A673 (cell line): ENCODE measurements at places on chromosomes 6 and 20. TPM values are rescaled to one million over a fixed set of nuclear protein-coding genes. Genes with fewer than 3 reads are reported as not detected.
A peak's percentile ranks its signal among the peaks of the same experiment; 100 is the strongest.

Gene LY6G5B
- 18.9 and 19.4 TPM in 2 replicates for total RNA-seq

Gene OR2J3
- not detected in 2 replicates for total RNA-seq

GRCh38 chr6:138480279-138480949 is 18.9 kb downstream of the NHSL1 start:
- no peak for DNase-seq

DNA sequence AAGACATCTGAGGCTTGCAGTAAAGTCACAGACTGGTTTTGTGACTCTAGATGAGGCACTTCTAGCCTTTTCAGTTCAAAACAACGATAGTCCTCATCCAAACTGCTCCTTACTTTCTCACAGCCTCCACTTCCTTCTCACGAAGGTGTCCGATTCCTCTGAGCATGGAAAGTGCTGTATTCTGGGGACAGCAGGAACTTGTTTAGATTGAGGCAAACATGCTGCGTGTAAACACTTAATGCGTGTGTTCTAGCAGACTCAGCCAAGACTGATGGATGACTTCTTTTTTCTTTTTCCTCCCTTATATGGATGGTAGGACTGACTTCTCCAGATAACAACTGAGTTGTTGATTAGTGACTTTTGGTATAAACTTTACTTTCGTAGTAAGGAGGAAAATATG is 80.2 kb upstream of the PRDM1 start:
- no peak for DNase-seq

Gene IL17A
- total RNA-seq: not detected in 2 replicates

GRCh38 chr6:84425971-84426705 is 198.7 kb upstream of the CEP162 start:
- DNase-seq: no peak

GRCh38 chr6:170176136-170176897 is 114.6 kb downstream of the DLL1 start:
- DNase-seq: no peak

Gene BTN1A1
- total RNA-seq: not detected in 2 replicates

- DNase-seq: no peak
These were observed 111.2 kb upstream of the RIPOR2 start for GRCh38 chr6:25046942-25047341.

GRCh38 chr6:39543095-39543494 is 182.1 kb downstream of the KIF6 start:
- no peak for DNase-seq

- DNase-seq: no peak
These were observed 769.9 kb downstream of the QKI start for GRCh38 chr6:164184410-164184809.

Gene ADGB
- not detected in 2 replicates for total RNA-seq

Gene GPLD1
- total RNA-seq: 0.63 and 1.1 TPM in 2 replicates

GRCh38 chr6:138593124-138593877 is 94.0 kb upstream of the NHSL1 start:
- peak; percentile 97 for DNase-seq

DNA sequence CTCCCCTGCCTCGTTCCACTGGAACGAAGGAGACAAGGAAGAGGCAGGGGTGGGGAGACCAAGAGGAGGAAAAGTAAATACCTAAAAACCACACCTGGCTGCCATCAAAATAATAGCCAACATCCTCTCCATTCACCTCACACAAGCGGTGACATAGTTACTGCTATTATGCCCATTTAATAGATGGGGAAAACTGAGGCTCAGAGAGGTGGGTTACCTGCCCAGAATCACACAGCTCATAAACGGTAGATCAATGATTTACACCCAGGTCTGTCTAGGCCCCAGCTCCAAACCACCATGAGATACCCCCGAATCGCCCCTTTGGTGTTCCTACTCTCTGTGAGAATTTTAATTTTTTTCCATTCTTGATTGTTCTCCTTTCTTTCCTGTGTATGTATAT is 253.8 kb downstream of the BMP7 start:
- DNase-seq: no peak

DNA sequence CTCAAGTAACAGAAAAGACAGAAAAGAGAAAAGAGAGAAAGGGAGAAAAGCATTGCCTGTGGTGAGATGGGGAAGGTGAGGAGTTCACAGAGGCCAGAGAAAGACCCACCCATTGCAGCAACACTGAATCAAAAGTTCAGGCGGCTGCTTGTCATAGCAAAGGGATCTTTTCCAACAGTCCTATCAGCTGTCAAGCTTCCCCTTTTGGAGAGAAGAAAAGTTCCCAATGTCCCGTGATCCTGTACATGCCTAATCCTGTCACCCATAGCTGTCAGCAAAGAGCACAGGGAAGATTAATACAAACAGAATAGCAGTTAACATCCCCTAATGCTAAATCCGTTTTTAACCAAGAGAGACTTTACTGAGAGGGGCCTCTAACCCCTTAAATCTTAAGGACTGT is 8.9 kb upstream of the TRIM38 start:
- DNase-seq: no peak

Gene SS18L1
- total RNA-seq: 34.7 and 39.6 TPM in 2 replicates

- no peak for DNase-seq
These were observed 16.8 kb upstream of the BCLAF1 start for GRCh38 chr6:136306466-136306865.

DNA sequence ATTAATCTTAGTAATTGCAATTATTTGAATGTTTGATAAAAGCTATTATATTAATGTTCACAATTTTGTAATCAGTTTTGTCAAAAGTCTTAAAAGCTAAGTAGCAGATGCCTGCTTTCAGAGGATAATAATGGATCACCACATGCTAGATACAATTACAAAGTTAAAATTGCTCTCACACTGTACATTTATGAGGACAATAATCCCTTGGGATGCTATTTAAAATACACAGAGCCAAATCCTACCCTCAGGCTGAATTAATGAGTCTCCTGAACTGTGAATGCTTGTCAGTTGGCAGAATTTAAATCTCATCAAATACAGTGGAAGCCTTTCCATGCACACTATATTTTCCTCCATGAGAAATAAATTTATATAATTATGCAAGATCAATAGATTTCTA is 153.3 kb upstream of the SYNCRIP start:
- peak; percentile 85 for DNase-seq

- DNase-seq: no peak
These were observed 183.9 kb downstream of the DLL1 start for GRCh38 chr6:170106906-170107525.

Gene TINAG
- not detected in 2 replicates for total RNA-seq

DNA sequence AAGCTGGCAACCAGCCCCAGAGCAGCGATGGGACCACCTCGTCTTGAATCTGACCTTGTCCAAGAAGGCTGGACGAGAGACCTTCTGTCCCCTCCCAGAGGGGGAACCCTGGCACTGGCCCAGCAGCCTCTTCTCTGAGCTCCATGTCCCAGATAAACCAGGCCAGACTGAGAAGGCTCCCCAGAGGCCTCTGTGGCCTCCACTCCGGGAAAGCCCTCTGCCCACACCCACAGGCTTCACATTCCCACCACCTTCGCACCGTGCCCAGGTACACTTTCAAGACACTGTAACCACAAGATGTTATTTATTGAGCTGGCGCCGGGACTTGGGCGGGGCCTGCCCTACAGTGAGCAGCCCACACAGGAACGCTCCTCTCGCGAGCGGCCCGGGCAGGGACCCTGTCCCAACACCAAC is 33.2 kb downstream of the ADA start:
- DNase-seq: no peak

DNA sequence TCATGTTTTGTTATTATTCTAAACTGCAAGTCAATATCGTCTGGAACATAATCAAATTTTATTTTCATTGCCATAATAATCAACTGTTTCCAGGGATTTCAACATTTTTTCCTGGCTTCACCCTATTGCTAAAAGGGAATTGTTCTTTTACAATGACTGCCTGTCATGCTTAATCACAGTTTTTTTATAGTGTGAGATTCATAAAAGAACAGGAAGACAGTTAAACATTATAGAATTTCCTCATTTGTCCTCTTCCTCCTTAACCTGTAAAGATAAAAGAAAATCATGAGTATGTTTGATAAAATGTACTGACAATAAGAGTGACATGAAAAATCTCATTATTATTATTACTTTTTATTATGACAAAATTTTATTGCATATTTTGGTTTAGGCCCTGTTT is 73.3 kb upstream of the CENPW start:
- peak; percentile 32 for DNase-seq

Gene RBPJL
- total RNA-seq: not detected in 2 replicates

Gene FAM209B
- total RNA-seq: 0.45 and 0.81 TPM in 2 replicates

- no peak for DNase-seq
These were observed 193.7 kb downstream of the ERMARD start for GRCh38 chr6:169945117-169945516.

Gene EFCAB8
- total RNA-seq: 0.13 TPM in 1 of 2 replicates, not detected in the other

DNA sequence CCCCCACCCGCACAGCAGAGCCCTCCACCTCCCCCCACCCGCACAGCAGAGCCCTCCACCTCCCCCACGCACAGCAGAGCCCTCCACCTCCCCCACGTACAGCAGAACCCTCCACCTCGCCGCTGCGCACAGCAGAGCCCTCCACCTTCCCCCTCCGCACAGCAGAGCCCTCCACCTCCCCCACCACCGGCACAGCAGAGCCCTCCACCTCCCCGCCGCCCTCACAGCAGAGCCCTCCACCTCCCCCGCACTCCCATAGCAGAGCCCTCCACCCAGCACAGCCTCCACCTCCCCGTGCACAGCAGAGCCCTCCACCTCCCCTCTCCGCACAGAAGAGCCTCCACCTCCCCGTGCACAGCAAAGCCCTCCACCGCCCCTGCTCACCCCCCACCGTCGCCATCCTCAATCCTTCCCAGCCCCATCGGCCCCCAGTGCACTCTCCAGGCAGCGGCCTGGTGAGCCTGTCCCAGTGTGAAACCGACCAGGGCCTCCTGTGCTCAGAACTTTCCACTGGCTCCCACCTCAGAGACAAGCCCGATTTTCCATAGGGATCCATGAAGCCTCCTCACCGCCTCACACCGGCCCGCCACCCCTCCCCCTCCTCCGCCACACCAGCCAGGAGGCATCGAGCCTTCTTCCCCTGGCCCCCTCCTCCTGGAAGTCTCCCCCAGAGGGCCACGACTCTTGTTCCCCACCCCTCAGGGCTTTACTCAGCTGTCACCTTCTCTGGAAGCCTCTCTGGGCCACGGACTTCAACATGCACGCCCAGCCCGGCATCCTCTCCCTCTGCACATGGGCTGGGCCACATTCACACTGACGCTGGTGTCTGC is 347.1 kb downstream of the ZFAND3 start:
- no peak for DNase-seq

DNA sequence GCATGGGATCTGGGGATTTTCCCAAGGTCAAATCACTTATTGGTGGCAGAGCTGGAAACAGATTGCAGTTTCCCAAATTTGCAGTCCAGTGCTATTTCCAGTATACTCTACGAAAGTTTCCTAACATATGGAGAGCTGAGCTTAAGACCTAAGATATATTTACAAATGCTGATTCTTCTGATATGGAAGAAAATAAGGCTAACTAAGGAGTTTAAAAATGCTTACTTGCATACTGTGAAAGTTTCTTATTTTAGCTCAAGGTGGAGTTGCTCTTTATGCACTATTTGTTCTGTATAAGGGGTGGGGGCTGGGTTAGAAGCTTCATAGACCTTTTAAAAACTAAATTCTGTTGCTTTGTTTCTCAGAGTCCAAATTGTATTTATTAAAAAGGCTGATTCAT is 7.5 kb downstream of the CD109 start:
- DNase-seq: no peak

DNA sequence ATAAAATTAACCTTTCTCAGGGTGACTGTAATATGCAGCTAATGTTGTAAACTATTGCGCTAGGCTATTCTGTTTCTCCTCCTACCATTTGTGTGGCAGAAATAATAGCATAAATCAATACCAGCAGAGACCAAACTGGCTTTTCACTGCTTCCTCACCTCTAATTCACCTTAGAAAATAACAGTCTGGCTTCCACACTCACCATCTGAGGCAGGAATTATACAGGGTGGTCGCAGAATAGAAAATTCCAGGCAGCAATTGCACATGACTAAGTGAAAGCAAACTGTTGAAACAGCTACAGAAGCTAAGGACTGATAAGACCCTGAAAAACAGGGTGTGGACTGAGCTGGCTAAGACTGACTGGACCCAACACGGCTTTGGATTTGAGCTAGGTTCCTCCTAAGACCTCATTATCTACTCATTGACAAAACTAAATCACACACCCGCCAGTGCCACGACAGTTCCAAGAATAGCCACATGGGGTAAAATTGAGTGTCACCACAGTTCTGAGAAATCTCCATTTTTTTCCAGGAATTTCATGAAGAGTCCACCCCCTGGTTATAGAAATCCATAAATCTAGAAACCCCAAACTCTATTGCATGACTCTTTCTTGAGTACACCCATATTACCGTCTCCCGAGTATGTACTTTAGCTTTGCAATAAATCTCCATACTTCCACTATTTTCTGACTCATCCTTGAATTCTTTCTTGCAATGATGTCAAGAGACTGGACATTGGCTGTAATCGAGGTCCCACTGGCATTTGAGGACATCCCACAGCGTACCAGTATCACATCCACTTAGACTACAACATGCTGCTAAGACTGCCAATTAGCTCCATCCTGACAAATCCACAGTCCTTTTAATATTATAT is 60.9 kb upstream of the KCNQ5 start:
- DNase-seq: no peak

Gene KIF25
- 0.39 and 1.2 TPM in 2 replicates for total RNA-seq

GRCh38 chr20:25197870-25198190 is 2.3 kb downstream of the ENTPD6 start:
- DNase-seq: no peak

- no peak for DNase-seq
These were observed 103.1 kb upstream of the SPACA1 start for GRCh38 chr6:87944541-87944954.

- DNase-seq: no peak
These were observed 137.0 kb downstream of the NRN1 start for GRCh38 chr6:5869676-5870075.

Gene WFDC5
- total RNA-seq: not detected in 2 replicates

Gene SIRT5
- total RNA-seq: 7.6 and 9.0 TPM in 2 replicates

DNA sequence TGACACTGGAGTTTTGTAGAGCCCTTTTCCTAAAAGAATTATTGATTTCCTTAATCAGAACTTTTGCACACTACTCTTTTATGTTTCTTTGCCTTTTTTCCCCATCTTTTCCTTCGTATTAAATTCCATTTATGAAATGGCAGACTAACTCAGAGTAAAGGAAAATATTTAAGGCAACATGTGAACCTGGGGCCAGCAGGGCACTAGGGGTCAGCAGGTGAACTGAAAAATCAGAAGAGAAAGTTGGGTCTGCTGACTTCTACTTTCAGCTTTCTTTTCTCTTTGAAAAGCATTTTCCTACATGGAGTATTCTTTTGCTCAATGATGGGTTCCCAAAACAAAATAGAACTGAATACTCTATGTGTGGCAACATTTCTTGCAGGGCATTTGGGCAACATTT is 226.6 kb upstream of the EXOC2 start:
- DNase-seq: no peak

Gene COL11A2
- total RNA-seq: 1.6 and 1.9 TPM in 2 replicates

- DNase-seq: no peak
These were observed 54.2 kb downstream of the TBC1D7 start for GRCh38 chr6:13273931-13274706.

GRCh38 chr20:56259948-56260347 is 11.4 kb downstream of the MC3R start:
- no peak for DNase-seq

Gene CASP8AP2
- 38.2 and 42.4 TPM in 2 replicates for total RNA-seq

- DNase-seq: no peak
These were observed 100.4 kb upstream of the MLN start for GRCh38 chr6:33904050-33904746.

Gene PPT2
- total RNA-seq: 58.6 and 70.9 TPM in 2 replicates

Gene TPX2
- total RNA-seq: 187 and 189 TPM in 2 replicates

Gene ZNF165
- 0.58 and 0.85 TPM in 2 replicates for total RNA-seq
